ENCODE measurements at places on chromosomes 3 and 15.

DNA sequence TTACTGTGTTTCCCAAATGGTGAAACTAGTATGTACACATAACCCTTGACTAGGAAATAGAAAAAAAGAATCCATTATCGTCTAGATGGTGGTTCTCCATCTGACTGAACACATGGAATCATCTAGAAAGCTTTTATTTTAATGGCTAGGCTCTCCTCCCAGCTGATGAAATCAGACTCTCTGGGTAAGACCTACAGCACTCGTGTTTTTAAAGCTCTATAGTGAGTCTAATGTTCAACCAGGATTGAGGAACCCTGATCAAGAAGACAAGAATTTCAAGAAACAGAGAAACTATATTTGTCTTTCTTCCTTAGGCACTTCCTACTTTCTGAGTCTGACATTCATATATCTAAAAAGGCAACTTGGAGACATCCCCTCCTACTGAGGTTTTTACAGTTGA is 118.8 kb downstream of the TMCO5A start:
- no peaks in the 10 kb centered on the region for H3K36me3 ChIP-seq
- H3K27me3 ChIP-seq: no peaks in the 10 kb centered on the region
- no peak overlapping the region for H3K4me3 ChIP-seq
- DNase-seq: no peak

DNA sequence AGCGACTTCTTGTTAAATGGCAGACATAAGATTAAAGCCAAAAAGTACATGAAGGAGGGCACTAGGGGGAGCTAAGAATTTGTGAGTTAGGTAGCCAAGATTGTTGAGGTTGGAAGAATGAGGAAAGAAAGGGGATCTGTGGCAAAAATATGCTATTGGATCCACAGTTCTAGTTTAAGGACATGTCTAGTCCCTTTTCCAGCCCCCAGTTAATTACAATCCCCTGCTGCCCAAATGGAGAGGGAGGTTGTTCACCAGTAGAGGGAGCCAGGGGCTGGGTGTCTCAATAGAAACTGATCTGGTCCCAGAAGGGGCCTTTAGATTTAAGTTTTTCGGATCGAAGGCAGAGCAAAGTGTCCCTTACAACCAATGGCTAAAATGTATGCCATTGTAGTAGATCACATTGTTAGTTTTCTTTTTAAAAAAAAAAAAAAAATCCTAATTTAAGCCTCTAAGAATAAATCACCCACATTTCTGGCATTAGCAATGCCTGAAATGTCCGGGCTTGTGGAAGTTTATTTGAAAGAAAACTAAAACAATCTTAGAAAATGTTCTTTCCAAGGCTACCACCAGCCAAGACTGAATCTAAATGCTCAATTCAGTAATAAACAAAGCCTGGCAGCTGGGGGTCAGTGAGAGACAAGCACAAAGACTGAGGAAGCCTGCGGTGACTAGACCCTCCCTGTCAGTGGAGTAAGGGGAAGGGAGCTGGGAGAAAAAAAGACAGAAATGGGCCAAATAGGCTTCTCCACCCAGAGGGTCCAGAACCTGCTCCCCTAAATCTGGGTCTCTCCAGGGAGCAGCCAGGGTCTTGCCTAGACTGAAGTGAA is 7.1 kb downstream of the COL8A1 start:
- no peak overlapping the region for H3K4me3 ChIP-seq
- H3K27ac ChIP-seq: peak overlapping the region; percentile 40
- no peak for DNase-seq
- H3K36me3 ChIP-seq: no peaks in the 10 kb centered on the region

DNA sequence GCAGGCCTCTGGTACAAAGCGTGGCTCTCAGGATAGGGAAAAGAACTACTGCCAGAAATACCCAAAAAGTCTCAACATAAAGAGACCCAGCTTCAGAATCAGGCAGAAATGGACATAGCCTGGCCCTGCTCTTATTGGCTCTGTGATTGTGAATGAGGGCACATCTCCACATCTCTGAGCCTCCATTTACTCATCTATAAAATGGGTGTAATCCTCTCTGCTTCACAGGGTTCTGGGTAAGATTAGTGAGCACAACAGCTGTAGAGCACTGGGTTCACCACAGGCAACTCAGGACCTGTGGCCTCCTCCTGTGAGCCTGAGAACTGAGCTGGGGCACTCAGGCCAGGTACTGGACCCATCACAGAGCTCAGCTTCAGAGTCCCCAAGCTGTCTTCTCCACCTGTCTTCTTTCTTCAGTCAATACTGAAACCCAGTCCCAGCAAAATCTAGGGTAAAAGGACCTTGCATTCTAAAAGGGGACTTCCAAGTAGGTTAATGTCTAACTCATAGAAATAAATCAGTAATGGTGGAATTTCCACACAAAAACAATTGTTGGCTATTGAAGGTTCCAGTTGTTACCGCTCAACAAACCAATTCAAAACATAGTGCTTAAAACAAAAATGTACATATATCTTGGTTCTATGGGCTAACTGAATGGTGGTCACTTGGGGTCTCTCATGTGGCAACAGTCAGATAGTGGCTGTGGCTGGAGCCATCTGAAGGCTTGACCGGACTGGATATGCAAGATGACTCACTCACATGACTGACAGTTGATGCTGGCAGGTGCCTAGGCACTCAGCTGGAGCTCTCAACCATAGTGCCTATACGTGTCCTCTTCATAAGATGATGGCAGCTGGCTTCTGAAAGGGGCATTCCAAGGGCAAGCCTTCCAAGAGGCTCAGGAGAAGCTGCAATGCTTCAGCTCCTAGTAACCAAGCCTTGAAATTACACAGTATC is 47.3 kb downstream of the TRIM42 start:
- H3K27ac ChIP-seq: no peak overlapping the region
- H3K36me3 ChIP-seq: no peaks in the 10 kb centered on the region
- no peak for DNase-seq

- no peak overlapping the region for H3K27ac ChIP-seq
- no peaks in the 10 kb centered on the region for H3K36me3 ChIP-seq
- no peak for DNase-seq
Measured at GRCh38 chr15:90750186-90750585, 33.0 kb downstream of the BLM start.

- no peaks in the 10 kb centered on the region for H3K36me3 ChIP-seq
- peaks cover 8% of the 10 kb centered on the region for H3K4me1 ChIP-seq
Measured at GRCh38 chr15:67809441-67809840, 15.9 kb upstream of the SKOR1 start.

DNA sequence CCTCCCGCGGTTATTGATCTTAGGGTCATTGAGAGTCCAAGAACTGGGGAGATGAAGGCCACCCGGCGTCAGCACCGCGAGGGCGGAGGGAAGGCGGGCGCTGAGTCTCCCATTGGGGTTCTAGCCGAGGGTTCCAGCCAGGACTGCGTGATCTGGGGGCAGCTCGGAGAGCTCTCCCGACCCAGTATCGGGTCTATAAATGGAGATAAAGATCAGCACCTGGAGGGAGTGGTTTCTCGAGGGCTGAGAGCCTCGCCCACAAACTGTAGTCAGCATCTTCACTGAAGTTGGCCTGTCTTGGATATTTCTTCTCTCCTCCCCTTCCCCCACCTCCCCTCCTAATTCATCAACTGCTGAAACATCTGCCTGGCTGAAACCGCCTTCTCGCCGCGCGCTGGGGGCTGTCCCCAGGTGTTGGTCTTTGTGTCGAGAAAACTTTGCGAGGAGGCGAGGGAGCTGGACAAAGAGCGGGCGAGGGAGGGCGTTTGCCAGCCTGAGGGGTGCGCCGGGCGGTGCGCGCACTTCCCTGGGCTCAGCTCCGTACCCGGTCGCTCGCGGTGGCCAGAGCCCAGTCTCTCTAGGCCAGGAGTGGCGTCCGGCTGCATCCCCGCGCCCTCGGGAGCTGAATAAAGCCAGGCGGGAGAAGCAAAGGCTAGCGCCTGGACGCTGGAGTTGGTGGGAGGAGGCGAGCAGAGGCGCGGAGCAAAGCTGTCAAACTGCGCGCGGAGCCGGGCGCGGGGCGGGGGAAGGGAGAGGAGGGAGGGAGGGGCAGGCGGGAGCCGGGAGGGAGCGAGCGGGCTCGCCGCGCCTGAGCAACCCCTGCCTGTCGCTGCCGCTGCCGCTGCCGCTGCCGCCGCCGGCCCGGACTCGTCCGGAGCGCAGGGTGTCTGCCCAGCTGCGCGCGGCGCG is at the start of gene ST8SIA2:
ST8SIA2 (plus strand) TSS at position 811 of the 909 bp plus-strand sequence. CDS start 184 bp downstream, outside the sequence.
- peaks cover 11% of the 10 kb centered on the region for H3K4me1 ChIP-seq
- H3K36me3 ChIP-seq: no peaks in the 10 kb centered on the region
- peak within 1 kb of the TSS; percentile 96 for H3K27ac ChIP-seq
- peaks cover 25% of the 10 kb centered on the region for H3K27me3 ChIP-seq
- H3K4me3 ChIP-seq: peak within 1 kb of the TSS; percentile 97

Data from glutamatergic neuron (in vitro differentiated cells).